ENCODE measurements at places on chromosomes 4 and X.
A peak's percentile ranks its signal among the peaks of the same experiment; 100 is the strongest.

- no peak for DNase-seq
Observed at GRCh38 chr4:183284965-183285364, 35.1 kb downstream of the CLDN22 start.

DNA sequence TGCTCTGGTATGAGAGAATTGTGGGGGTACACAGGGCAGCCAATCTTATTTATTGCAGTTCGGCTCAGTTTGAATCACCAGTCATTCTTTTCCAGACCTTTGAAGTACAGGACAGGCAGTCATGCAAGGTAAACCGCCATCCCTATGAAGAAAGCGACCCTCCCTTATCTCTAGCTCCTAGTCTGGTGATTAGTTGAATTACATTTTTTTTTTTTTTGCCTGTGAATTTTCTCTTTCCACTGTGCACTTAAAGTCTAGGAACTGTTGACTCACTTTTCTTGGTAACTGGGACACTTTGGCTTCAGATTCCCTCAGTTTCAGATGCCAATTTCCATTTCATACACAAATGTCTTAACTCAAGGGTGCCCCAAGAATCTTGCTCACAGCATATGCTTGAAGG lies 82.4 kb upstream of the FAM9C start:
- no peak for DNase-seq

- no peak for DNase-seq
Observed at GRCh38 chr4:145539671-145540070, 58.0 kb downstream of the SMAD1 start.

GRCh38 chr4:32102896-32103295 lies 1382.7 kb downstream of the PCDH7 start:
- DNase-seq, result no peak

DNA sequence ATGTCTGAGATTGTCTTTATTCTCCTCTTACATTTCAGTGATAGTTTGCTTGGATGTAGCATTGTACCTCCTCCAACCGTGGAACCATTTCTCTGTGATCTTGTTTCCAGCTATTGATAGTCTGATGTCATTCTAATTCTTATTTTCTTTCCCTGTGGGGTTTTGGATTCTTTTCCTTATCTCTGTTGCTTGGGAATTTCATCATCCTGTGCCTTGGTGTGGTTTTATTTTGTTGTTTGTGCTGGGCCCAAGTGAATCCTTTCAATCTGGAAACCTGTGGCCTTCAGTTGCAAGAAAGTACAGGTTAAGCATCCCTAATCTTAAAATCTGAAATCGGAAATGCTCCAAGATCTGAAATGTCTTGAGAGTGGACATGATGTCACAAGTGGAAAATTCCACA lies 22.0 kb downstream of the MSX1 start:
- no peak for DNase-seq

DNA sequence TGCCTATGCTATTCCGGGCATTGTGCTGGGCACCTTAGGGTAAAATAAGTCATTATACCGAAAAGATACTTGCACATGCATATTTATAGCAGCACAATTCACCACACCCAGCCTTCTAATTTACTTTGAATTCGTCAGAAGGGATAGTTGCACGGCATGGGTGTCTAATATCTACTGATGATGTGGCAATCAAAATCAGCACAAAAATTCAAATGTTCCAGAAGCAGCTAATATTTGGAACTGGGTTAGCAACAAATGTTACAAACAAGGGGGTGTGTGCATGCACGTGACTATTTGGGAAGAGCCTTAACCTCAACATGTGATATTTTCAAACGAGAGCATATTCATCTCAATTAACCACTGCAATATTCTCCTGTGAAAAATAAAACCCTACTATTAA lies 79.7 kb upstream of the PRSS48 start:
- DNase-seq, result no peak

DNA sequence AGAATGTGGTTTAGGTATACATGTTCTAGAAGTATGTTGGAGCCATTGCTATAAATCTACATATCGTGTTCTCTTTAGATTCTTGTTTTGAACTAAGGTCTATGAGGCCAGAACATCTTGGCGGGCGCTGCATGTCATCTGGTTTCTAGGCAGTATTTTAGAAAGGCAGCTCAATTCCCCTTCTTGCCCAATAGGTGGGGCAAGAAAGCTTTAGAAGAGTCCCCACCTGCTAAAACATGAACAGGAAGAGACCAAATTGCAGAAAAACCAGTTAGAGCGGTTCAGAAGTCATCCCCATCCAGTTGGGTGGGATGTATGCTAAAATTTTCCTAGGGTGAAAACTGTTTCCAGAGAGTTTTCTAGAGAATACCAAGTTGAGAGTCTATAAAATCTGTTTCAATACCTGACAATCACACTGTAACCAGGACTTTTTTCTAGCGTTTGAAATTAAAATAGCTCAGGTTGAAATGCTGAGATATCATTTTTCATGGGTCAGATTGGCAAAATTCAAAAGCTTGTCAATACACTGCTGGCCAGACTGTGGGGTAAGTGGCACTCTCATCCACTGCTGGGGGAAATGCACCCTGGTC lies 17.5 kb upstream of the SH3KBP1 start:
- no peak for DNase-seq

DNA sequence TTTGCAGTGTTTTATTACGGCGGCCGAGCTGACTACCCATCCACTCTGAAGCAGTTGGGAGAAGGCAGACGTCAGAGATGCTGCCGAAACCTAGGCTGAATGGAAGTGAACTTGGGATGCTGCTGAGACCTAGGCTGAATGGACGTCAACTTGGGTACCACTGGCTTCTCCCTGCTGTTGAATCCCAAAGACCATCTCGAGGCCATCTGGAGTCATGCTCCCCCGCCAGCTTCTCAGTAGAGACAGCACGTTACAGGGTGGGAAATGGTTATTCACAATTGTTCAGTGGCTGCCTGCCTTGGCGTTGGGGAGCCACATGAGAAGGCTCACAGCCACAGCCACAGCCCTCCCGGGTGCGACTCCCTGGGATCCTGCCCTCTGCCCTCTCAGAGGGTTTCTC lies 40.9 kb downstream of the P2RY8 start:
- peak; percentile 53 for DNase-seq

- no peak for DNase-seq
Observed at GRCh38 chr4:117478702-117479101, 393.3 kb upstream of the TRAM1L1 start.

DNA sequence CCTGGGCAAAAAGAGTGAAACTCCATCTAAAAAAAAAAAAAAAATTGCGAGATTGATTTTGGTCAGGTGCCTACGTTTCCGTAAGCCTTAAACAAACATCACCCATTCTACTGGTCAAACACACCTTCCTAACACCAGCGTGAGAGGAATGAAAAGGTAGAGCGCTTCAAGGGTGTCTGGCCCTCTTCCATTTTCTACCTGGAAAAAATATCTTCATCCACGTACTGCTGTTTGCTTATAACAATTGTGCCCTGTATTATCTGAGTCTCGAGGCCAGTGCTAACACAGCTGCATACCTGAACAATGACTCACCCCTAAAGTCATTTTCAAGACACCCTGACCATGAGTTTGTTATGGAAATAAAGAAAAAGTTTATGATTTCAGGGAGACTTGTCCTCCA lies 13.9 kb downstream of the TMSB4X start:
- DNase-seq, result no peak

- DNase-seq, result no peak
Observed at GRCh38 chr4:1566838-1567518, 117.1 kb downstream of the FAM53A start.

DNA sequence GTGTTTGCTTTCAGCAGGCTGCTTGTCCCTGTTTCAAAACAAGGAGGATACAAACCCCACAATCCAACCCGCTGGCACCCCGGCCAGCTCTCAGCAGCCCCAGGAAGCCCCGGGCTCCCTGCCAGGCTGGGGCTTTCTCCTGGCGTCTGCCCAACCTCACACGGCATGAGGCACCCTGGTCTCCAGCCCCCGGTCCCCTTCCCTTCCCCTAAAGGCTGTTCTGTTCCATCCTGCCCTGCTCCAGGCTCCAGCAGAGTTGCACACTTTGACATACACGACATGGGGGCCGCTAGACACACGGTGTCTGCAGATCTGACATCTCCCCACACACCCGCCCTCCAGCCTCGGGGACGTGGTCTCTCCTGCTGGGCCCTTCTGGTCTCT lies 107.7 kb upstream of the ADRA2C start:
- DNase-seq, result no peak

- DNase-seq, result no peak
Observed at GRCh38 chr4:74897386-74897785, 35.5 kb upstream of the PARM1 start.

DNA sequence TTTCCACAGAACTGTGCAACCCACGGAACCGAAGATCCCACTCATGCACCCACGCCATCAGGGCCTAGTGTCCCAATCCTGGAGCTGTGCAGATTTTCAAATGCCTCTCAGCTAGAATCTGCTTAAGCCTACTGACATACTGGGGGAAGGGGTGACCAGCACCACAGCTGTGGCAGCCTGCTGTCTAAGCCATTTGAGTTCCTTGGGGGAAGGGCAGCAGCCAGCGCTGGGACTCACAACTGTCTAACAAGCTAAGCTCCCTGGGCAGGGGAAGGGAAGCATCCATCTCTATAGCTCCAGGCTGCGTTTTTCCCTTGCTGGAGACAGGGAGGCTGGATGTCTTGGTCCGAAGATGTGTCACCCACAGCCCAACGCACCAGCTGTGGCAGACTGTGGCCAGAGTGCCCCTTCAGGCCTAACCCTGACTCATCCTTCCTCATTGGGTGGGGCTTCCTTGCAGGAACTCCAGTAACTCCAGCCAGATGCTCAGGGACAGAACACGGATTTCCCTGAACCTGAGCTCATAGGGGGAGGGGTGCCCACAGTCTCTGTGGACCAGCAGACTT lies 194.8 kb downstream of the CHRDL1 start:
- no peak for DNase-seq

DNA sequence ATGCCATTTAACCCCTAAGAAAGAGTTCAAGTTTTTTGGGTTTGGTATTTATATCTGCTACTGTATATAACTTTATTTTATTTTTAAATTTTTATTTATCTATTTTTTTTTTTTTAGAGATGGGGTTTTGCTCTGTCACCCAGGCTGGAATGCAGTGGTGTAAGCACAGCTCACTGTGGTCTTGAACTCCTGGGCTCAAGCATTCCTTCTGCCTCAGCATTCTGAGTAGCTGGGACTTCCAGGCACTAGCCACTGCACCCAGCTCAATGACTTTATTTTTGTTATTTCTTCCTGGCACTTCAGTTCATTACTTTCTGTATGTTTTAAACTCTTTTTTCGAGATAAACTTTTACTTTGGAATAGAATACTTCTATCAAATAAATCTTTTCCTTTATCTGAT lies 42.4 kb upstream of the PGAM4 start:
- DNase-seq, result no peak

GRCh38 chr4:112923516-112923915 lies 125.9 kb upstream of the ANK2 start:
- DNase-seq, result no peak

DNA sequence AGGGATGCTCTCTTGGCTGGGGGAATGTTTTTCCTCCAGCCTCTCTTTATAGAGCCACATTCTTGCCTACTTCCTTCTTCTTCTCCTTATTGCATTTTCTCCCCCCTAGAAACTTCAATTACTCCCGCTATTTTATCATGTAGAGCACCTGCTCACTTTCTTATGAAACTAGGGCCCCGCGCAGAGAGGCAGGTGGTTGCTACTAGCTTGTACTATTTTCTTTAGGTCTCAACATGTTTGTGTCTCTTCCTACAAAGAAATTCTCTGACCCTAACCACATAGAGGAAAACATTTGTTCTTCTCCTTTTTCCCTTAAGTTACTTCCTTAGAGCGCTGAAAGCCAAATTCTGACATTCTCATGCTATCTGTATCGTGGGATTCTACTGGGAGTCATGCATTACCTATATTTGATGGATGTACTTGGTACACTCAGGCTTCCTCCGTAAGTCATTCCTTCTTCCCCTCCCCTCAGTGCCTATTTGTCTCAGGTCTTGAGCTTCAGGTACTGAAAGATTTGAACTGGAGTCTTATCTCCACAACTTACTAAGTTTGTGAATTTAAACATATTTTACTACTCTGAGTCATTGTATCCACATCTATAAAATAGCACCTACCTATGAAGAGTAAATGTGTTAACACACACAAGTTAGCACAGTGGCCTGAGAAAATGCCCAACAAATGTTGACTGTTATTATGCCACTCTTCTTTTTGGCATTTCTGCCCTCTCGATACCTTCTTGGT lies 159.1 kb upstream of the LEF1 start:
- DNase-seq, result no peak

GRCh38 chr4:109809655-109810054 lies 5.9 kb upstream of the GAR1 start:
- no peak for DNase-seq

GRCh38 chr4:74878323-74878722 lies 54.6 kb upstream of the PARM1 start:
- no peak for DNase-seq

DNA sequence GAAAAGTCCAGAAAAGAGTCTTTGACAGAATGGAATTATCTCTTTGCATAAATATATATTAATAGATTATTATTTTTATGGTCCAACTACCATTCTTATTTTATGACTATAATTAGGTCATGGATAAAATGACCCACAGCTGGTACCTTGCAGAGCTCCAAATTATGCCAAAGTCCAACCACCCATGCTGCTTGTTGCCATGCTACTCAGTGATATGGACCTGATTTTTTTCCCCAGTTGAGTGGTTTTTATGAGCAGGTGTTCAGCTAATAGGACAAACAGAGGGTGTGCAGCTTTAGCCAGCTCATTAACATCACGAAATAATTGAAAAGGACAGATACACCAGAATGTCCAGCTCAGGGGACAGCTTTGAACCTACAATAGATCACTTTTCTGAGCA lies 9.7 kb downstream of the HOPX start:
- no peak for DNase-seq

DNA sequence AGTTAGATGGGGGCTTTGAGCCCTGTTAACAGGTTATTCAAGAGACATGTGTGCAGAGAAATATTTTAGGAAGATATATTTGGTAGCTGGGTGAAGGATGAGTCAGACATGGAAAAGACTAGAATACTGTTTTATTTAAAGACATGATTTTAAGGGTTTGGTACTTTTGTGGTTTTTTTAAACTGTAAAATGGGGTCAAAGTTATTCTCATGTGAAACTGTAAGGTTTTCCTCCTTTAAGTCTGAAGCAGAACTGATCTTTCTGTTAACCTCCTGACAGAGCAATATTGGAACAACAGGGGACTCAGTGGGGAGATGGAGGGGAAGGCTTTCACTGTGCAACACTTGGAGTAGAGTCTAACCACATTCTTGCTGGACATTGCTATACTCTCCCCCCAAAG lies 112.4 kb upstream of the LSM6 start:
- DNase-seq, result no peak
